Subcutaneous adipose tissue (tissue), 4 donors: ENCODE measurements at places on chromosomes 1 and 21. TPM values are rescaled to one million over a fixed set of nuclear protein-coding genes. Genes with fewer than 3 reads are reported as not detected.

Gene ABCG1
- total RNA-seq: 15.0 TPM

Gene MYCL
- 0.57 TPM for total RNA-seq

Gene ETNK2
- 12.4 TPM for total RNA-seq

Gene FRRS1
- total RNA-seq: 10.8 TPM

Gene OR10J4
- not detected for total RNA-seq

Gene HSPB7
- 429 TPM for total RNA-seq

Gene C1QA
- 473 TPM for total RNA-seq
